ENCODE measurements at places on chromosomes 16 and 17.

- DNase-seq = no peak
Observed at GRCh38 chr16:15592324-15592723, 50.6 kb downstream of the MARF1 start.

- no peak for DNase-seq
Observed at GRCh38 chr17:48993951-48994350, 3.2 kb upstream of the IGF2BP1 start.

DNA sequence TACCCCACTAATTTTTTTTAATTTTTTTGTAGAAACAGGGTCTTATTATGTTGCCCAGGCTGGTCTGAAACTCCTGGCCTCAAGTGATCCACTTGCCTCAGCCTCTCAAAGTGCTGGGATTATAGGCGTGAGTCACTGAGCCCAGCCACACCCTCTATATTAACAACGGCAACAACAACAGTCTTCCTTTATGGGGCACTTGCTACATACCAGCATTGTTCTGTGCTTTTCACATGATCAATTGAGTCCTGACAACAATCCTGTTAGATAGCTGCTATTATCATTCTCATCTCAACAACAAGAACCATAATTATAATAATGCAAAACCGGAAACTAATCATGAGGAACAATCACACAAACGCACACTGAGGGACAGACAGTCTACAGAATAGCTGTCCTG is 12.6 kb upstream of the ARL5C start:
- DNase-seq = no peak

GRCh38 chr16:27202923-27203506 is 311 bp upstream of the KDM8 start:
- DNase-seq = peak; percentile 90

DNA sequence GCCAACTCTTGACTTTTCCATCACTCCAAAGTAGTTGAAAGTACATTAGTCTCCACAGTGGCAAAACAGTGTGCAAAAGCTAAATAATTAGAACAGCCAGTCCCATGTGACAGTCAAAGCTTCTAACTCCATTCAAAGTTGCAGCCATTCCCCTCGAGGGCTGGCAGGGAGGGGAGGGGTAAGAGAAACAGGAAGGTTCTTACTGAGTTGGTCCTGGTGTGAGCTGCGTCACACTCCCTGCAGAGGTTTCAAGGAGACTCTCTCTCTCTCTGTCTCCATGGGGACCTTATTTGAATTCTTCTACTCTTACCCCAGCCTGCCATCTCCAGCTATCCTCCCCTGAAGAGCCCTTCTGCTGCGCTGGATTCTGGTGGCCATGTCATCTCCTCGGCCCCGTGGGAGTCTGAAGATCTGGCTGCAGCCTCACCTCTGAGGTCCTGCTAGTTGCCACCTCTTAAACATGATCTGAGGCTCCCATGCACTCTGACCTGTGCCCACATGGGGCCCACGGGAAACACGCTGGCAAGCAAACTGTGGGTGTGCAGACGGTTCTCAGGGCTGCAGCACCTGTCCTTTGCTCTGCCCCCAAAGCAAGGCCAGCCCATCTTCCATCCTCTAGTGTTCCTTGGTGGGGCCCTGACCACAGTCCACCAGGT is 23.3 kb upstream of the STH start:
- no peak for DNase-seq

DNA sequence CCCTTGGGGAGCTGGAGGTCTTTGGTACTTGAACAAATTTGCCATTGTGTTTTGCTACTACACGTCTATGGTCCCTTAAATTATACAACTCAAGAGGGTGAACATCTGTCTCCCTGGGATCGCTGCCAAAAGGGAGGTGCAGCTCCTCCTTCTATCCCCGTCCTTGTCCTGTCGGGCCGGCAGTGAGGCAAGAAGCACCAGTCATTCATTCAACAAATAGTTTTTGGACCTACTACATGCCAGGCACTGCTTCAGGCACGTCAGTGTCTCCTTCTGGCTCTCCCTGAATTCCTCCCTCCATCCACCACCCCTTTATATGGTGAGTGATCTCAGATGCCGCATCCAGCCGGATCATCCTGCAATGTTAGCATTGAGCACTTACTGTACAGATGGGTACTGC is 2.2 kb upstream of the RPL38 start:
- DNase-seq = peak; percentile 91

GRCh38 chr17:68480885-68481284 is 23.6 kb upstream of the WIPI1 start:
- DNase-seq = no peak

DNA sequence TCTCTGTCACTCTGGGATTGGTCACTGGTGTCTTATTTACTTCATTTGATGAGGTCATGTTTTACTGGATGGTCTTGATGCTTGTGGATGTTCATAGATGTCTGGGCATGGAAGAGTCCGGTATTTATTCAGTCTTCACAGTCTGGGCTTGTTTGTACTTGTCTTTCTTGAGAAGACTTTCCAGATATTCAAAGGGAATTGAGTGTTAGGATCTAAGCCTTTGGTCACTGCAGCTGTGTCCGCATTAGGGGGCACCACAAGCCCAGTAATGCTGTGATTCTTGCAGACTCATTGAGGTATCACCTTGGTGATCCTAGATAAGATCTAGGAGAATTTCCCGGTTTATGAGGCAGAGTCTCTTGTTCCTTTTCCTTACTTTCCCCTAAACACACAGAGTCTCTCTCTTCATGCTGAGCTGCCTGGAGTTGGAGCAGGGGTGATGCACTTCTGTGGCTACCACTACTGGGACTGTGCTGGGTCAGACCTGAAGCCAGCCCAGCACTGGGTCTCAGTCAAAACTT is 214.7 kb downstream of the SPECC1 start:
- DNase-seq = no peak

GRCh38 chr16:13517841-13518240 is 402.1 kb upstream of the ERCC4 start:
- no peak for DNase-seq

- DNase-seq = no peak
Observed at GRCh38 chr17:2710803-2711607, 559 bp downstream of the CLUH start.

DNA sequence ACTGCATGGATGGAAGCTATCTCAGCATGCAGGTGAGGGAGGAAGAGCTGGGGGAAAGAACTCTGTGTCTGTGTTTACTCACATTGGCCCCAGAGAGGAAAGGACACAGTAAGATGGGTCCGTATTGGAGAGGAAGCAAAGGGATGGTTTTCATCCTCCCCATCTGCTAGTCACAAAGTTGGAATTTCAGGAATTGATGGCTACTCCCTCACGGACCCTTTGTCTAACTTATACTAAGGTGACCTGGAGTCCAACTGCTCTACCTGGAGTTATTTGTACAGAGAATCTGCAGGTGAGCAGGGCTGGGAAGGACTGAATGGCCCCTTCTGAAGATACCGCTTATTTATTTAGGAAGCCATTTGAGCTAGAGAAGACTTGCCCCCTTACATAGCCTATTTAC is 55.1 kb downstream of the WNT3 start:
- no peak for DNase-seq

- DNase-seq = no peak
Observed at GRCh38 chr17:36889770-36890349, 47.4 kb upstream of the LHX1 start.

DNA sequence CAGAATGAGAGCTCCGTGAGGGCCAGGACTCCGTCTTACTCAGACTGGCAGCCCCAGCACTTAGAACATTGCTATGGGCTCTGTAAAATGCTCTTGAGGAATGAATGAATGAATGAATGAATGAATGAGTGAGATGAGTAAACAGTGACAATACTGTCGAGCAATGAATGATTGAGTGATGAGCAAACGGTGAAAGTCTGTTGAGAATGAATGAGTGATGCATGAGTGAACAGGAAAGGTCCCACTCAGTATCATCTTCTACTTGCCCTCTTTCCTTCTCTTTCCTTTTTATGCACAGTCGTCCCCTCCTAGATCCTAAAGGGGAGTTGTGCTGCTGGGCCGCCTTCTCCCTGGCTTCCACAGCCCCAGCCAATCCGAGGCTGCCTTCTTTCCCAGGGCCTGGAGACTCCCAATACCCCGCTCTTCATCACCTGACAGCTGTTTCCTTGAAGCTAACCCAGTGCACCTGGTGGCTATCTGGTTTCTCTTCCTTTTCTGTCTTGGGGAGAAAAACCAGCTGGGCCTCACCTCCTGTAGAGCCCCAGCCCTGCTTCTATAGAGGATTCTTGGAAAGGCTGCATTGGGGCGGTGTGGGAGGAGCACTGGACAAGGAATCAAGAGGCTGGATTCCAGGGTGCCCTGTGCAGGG is 32.7 kb upstream of the CACNG1 start:
- no peak for DNase-seq

- no peak for DNase-seq
Observed at GRCh38 chr16:24820522-24820921, 25.2 kb upstream of the SLC5A11 start.

GRCh38 chr17:53141731-53142130 is 681.0 kb upstream of the KIF2B start:
- no peak for DNase-seq

- no peak for DNase-seq
Observed at GRCh38 chr17:50259477-50260324, 14.6 kb upstream of the TMEM92 start.

DNA sequence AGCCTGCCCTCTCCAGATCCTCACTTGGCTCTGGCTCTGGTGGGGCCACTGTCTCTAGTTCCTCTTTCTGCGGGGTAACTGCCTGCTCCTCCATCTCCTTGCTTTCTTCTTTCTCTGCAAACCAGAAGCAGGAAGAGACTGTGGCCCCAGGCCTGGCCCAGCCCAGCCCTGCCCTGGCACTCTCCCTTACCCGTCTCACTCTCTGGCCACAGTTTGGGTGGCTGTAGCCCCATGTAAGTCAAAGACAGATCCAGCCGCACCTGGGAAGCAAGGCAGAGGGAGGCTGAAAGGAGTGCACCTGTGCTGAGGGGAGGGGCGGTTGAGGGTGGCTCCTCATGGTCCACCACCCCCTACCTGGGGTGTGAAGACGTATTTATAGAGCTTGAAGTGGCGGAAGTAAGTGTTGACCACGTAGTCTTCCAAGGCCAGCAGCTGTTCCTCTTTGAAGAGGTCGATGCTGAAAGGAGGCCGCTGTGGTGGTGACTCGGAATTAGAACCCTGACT is 2.8 kb downstream of the CFAP119 start:
- DNase-seq = no peak

DNA sequence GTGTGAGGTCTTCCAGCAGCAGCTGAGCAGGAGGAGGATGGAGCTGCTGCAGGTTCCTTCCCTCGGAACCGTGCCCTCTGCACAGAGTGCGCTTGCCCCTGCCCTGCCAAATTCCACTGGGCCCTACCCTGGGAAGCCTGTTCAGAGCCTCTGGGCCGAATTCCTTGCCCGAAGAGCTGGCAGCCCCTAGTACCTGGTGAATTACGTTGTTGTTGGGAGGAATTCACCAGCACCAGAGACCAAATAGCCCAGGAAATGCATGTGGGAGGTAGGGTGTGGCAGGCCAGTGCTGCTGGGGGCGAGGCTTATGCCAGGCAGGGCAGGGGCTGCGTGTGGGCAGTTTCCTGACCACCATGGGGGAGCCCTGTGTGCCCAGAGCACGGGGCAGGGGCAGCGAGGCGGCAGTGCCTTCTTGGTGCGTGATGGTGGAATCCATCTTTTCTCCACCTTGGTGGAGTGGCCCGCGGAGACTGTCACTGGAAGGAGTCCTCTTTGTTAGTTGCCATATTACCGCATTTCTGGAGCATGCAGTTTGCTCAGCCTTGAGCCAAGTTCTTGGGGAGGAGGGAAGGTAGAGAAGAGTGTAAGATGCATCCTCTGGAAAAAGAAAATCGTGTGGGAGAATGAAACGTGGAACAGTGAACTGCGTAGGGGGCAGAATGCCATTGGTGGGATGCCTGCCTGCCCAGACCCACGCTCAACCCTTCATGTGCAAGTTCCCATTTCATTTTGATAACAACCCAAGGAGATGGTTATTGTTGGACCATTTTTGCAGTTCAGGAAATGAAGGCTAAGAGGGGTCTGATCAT is 2.3 kb downstream of the MRC2 start:
- DNase-seq = no peak

GRCh38 chr17:79927688-79928501 is 88.7 kb upstream of the CBX4 start:
- no peak for DNase-seq

DNA sequence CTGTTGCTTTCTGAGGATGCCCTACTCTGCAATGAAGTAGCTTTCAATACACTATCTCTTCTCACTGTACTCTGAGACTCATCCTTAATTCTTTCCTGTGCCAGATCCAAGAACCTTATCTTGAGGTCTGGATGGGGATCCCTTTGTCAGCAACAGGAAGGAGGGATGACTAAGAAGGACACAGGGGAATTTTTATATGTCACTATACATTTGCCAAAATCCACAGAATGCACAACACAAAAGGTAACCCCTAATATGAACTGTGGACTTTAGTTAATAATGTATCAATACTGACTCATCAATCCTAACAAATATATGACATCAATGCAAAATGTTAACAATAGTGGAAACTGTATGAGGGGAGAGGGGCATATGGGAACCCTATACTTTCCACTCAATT is 4.7 kb upstream of the RBBP6 start:
- no peak for DNase-seq

DNA sequence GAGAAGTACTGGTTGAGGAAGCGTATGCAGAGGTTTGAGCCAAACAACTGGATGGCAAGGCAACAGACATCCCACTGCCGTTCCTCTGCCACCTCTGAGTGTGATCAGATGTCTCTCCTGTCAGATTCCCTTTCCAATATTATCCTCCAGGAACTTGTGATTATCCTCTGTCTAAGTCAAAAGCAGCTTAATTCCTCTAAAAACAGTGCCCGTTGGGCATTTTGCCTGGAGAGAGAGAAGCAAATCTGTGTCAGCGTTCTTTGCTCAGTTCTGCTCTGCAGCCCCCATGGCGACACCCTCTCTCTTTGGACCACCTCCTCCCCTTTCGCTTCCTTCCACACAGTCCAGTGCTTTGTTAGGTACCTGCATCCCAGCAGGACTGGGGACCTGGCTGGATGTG is 56.1 kb upstream of the TBX2 start:
- no peak for DNase-seq

DNA sequence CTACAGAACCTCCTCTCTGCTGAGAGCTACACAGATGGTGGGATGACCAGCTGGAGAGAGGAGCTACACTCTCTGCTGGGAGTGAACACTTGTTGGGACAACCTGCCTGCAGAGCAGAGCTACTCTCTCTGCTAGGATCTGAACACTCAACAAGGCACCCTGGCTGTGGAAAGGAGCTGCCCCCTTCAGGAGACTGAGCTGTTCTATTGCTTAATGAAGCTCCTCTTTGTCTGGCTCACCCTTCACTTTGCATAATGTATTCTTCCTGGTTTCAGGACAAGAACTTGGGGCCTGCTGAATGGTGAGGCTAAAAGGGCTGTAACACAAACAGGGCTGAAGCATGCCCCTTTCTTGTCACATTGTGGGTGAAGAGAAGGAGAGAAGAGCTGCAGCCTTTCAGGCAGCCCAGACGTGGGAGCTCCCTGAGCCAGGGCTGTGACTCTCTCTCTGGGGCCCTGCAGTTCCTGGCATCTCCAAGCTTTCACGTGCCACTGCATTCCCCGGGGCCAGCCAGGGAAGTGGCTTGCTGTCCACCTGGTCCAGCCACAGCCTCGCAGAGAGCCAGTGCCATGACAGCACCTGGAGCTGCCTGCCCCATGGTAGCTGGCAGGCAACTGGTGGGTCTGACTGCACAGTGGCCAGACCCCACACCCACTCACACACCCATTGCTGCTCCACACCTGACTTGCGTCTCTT is 272.8 kb upstream of the KCNJ16 start:
- no peak for DNase-seq

Measured in DMS 273 treated with DMSO at 0.1 percent for 48 hours (cell line).